ENCODE measurements at places on chromosomes 4 and X.
A peak's percentile ranks its signal among the peaks of the same experiment; 100 is the strongest.

DNA sequence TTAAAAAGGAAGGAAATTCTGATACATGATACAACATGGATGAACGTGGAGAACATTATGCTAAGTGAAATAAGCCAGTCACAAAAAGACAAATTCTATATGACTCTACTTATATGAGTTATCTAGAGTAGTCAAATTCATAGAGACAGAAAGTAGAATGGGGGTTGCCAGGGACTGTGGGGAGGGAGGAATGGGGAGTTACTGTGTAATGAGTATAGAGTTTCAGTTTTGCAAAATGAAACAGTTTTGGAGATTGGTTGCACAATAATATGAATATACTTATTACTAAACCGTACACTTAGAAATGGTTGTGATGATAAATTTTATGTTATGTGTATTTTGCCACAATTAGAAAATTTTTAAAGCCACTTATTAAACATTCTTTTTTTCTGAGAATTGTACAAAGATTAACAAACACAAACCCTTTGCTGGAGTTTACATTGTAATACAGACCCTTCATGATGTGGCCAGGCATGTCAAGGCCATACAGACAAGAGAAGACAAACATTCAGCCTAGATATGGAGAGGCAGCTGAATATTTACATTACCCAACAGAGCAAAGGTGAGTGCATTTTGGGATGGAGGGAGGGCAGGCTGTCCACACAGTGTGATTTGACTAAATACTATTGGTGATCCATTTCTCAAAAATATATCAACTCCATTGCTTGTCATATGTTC, 21.2 kb upstream of the GPC3 start:
- DNase-seq = no peak

GRCh38 chrX:36241397-36241796, 321.9 kb downstream of the CFAP47 start:
- no peak for DNase-seq

DNA sequence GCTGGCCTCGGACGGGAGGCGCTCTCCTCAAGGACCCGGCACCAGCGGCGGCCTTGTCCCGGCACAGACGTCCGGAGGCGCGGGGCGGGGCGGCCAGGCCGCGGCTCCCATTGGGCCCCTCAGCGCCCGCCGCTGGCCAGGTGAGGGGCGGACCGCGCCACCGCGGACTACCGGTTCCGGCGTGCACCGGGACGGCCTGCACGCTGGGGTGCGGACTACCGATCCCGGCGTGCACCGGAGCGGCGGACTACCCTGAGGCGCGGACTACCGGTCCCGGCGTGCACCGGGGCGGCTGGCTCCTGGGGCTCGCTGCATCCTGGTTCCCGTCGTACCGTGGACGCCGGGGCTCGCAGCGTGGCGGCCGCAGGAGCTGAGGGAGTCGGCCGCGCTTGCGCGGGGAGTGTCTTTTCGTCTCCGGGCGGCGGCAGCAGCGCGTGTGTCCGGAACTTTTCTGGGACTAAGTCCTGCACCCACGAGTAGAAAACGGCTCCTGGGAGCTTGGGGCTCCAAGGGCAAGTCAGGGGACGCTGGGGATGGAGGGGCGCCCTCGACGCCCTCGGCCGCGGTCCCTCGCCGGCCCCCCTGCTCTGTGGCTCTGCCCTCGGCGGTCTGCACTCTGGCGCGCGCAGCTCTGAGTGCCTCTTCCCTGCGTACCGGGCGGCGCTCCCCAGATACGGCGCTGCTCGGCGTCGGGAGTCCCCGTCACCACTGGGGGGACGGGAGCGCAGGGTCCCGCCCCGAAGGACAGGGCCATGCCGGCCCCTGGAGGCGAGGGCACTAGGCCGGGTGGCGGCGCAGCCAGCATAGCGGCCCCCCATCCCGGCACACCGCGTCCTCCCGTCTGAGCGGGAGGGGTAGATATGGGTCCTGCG, at the start of gene LETM1:
Gene LETM1, minus strand, starts transcription at position 86 of the 872 bp plus-strand sequence. CDS start 206 bp downstream, outside the sequence.
- peak; percentile 92 for DNase-seq

GRCh38 chr4:159515314-159516025, 412.6 kb downstream of the RAPGEF2 start:
- no peak for DNase-seq
